Coronary artery (tissue), 2 donors: ENCODE measurements at places on chromosomes 12 and 14.

DNA sequence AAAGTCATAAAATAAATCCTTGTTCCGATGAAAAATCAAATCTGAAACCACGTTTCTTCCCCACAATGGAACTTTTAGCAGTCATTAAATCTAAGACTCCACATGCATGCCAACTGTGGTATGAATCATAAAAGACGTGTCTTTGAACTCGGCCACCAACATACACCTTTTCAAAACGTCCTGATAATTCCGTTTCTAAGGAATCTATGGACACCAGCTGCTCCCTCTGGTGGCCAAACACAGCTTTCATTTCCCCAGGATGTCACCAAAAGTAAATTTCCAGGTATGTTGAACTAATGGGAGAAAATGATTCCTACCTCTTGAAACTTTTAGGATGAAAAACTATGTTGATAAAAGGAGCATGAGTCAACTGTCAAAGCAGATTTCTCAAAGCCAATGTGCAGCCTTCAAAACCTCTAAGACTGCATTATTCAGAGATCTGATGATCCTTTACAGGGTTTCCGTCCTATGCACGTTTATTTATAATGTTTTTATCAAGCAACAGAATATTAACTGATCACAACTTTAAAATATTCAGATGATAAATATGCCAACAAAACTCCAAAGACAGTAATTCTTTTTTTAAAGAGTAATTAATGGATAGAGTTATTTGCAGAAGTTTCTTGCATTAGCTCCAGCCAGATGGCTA is 96.2 kb downstream of the CIT start:
- DNase-seq, result no peak

DNA sequence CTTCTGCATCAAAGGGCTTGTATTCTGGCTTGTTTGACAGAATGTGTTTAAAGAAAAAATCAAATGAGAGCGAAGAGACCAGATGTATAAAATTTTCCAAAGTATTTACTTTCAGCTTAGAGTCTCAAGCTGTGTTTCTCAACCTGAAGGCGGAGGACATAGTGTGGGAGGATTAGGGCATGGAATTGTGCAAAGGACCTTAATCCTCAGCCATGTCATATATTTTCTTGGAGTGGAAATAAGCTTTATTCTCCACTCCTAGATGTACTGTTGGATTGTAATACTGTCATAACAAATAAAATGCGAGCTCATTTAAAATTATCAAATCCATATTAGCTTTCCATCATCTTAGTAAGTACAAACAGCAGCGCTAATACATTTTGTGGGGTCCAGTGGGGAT is 154.0 kb downstream of the PAH start:
- DNase-seq, result no peak

DNA sequence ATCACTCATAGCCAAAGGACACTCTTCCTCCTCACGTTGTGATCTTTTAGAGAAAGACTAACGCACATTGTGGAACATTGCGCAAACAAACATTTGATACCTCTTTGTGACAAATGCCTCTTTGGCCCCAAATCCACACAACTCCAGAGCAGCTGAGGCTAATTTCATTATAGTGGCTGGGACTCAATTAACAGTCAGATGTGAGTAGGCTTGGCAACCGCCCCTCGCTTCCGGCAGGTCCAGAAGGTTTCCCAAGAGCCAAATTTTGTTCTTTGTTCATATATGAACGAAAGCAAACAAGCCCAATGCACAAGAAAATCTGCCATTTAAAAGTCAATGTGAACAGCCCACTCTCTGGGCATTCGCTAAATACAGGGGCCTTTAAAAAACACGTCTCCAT is 273.9 kb downstream of the GLT1D1 start:
- DNase-seq, result no peak

DNA sequence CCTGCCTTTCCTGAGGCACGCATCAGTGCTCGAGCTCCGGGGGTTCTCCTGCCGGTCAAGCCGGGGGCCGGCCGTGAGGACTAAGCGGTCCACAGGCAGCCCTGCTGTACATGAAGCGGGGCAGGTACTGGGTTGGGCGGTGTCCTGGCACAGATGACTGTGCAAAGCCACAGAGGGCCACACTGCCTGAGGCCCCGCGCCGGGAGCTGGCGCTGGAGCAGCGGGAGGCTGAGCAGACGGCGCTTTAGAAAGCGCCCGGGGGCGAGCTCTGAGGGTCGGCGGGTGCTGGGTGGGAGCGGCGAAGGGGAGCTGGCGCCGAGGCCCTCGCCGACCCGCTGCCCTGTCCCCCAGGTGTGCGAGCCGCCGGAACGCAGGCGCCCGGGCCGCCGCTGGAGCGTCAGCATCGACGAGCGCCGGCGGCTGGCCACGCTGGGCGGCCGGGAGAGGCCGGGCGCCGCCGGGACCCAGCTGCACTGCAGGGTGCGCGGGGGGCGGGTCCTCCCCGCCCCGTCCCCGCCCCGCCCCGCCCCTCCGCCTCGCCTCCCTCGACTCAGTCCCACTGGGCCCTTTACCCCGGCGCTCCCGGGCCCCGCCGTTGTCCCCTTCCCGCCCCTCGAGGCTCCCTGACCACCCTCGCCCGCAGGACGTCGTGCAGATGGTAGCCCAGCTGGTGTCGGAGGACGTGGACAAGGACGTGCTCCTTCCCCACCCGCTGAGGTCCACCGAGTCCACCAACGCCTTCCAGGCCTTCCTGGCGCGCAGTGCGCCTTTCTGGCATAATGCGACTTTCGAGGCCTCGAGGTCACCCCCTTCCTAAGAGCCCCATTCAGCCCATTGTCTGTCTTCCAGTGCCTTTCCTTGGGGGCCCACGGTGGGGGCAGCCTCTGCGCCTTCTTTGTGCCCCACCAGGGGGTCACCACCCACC is 8.3 kb upstream of the MTA1 start:
- DNase-seq, result peak; percentile 72

- DNase-seq, result no peak
Observed at GRCh38 chr12:108131657-108132126, 2.6 kb downstream of the WSCD2 start.

DNA sequence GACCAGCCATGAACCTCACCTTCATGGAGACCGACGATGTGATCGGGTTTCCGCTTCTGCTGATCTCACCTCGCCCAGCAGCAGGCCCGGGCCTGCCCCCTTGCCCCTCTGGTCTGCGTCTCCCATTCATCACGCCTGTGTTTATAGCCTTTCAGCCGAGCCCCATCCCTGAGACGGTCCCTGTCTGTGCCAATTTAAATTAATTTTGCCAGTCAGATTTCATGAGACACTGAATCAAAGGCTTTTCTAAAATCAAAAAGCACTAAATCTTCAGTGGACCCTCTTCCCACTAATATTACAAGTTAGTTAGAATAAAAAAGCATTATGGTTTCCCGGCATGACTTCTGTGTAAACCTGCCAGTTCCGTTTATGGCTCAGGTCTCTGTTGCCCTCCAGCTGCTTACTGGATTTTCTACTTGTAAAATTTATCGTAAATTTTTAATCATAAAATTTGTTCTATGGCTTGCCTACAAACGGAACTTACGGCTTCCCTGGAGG is 155.9 kb downstream of the ESRRB start:
- DNase-seq, result no peak

DNA sequence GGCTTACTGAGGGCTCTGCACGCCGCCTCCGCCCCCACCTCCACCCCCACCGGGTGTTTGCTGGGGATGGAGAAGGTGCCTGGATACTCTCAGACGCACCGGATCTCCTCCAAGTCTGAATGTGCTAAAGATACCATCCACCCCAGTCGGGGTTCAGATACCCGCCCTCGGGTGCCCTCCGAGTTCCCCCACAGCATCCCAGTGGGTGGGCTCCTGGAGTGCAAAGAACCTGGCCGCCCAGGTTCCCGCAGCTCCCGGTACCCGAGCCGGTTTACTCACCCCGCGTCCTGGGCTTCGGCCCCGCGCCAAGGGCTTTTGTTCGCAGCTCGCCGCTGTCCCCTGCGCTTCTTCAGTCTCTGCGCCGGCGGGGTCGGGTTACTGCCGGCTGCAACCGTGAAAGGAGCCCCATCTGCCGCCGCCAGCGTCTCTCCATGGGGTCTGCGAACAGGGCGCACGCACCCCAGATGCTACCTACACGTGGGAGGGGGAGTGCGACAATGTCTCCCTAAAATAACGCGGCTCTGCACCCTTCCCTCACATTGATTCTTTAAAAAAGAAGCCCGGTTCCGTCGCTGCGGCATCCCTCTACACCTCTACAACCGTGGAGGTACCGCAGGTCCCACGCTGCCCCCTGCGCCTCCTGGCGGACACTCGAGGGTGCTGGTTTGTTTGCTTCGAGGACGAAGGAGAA is at the start of gene CCDC177:
CCDC177 (minus strand) TSS at position 609 of the 691 bp plus-strand sequence. CDS start 1,249 bp downstream, outside the sequence.
- no peak for DNase-seq

DNA sequence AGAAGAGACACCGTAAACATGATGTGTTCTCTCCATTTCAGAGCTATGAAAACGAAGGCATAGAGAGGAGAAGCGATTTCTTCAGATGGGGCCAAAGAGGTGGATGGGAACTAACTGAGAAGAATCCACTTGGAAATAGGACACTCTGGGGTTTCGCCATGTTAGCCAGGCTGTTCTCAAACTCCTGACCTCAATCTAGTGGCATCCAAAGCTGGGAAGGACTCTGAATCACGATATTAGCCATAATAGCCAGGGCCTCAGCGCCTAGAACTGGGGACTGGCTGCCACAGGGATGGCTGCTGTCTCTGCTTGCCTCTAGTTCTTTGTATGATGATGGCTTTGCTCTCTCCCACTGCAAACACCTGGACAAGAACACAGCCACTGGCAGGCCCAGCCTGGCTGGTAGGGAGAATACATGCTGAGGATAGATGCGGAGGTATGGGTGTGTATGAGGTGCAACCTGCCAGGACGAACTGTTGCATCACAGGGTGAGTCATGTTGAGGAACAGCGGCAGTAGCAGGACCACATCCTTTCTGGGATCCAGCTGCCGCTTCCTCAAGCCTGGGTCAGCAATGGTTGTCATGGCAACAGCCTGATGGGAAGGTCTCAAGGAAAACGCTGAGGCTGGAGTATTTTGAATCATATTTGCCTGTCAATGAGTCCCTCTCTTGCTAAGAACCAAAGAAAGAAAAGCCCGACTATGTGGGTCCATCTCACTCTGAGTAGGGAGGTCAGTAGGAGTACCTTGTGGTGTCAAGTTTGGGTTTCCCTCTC is 31.1 kb downstream of the CCDC177 start:
- no peak for DNase-seq

GRCh38 chr12:68170726-68171125 is 11.2 kb upstream of the IFNG start:
- DNase-seq, result no peak

DNA sequence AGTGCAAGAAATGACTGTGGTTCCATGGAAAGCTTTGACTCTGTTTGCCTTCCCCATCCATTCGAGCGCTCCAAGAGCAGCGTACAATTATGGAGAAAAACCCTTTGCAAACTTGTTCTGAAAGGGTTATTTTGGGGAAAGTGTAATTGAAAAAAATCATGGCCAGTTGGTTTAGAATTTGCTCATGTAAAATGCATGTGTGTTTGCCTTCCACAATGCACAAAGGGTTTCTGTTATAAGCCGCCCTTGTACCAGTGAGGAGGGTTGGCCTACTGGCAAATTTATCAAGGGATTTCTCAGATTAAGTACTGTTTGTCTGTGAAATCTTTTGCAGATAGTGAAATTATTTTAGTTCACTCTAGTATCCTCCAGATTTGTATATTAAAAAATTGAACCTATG is 62.7 kb upstream of the PELI2 start:
- DNase-seq, result no peak

DNA sequence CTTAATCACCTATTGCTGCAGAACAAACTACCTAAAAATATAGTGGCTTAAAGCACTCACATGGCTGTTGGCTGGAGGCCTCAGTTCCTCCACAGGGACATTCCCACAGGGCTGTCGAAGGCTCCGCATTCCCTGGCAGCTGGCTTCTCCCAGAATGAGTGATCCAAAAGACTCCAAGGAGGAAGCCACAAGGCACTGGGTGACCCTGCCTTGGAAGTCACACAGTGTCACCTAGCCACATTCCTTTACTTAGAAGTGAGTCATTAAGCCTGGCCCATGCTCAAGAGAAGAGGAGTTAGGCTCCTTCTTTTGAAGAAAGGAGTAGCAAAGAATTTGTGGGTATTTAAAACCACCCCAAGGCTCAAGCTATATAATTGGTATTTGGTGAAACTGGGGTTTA is 63.9 kb upstream of the MAP1LC3B2 start:
- DNase-seq, result no peak

- DNase-seq, result no peak
Observed at GRCh38 chr12:128079446-128079845, 187.5 kb upstream of the TMEM132C start.

DNA sequence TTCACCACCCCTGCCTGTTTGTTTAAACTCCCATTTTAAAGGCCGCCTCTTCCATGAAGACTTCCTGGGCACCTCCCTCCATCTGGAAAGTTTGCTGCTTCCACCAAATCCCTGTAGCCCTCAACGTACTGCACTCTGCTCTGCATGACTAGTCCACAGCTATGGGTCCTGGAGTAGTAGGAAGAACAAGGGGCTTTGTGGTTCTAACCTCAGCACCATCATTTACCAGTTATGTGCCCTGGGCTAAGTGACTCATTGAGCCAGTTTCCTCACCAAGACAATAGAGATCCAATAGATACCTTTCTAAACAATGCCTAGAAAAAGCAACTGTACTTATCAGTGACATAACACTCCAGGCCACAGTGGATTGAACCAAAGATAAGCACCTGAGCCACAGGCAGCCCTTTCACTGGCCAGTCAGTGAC is 8.5 kb upstream of the LTBP2 start:
- DNase-seq, result no peak

DNA sequence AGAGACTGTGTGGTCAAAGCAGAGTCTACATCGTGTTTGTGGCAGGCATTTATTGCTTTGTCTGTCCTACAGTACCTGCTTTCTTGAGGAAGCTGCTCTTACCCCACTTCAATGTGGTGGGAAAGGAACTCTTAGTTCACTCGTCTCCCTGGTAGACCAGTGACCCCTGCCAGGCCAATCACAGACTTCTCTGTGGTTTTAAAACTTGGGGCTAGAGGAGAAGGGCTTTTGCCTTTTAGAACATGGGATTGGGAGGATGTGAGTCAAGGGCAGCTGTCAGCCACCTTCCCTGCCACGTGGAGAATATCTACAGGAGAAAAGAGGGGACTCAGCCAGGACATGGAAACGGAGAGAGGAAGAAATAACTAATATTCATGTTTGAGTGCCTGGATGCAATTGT is 36.8 kb upstream of the TMED10 start:
- DNase-seq, result no peak

GRCh38 chr12:13435235-13435933 is 238.9 kb downstream of the EMP1 start:
- DNase-seq, result no peak

GRCh38 chr14:34496679-34497513 is 34.9 kb upstream of the SPTSSA start:
- peak; percentile 93 for DNase-seq

GRCh38 chr14:25090716-25091454 is 40.9 kb upstream of the STXBP6 start:
- no peak for DNase-seq

GRCh38 chr14:55350461-55350860 is 61.2 kb downstream of the ATG14 start:
- DNase-seq, result no peak

GRCh38 chr12:18439541-18439940 is 178.2 kb downstream of the PIK3C2G start:
- DNase-seq, result no peak
